ENCODE measurements at places on chromosomes 2 and 18.

- no peak for DNase-seq
Observed at GRCh38 chr2:178845566-178846457, 38.6 kb upstream of the TTN start.

DNA sequence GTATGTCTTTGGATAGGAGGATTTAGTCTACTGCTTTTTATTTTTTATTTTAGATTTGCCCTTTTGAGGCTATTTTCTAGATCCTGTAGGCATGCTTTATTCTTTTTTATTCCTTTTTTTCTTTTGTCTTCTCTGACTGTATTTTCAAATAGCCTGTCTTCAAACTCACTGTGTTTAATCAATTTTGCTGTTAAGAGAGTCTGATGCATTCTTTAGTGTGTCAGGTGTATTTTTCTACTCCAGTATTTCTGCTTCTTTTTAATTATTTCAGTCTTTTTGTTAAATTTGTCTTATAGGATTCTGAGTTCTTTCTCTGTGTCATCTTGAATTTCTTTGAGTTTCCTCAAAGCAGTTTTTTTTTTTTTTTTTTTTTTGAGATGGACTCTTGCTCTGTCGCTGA lies 113.5 kb downstream of the NAT8 start:
- DNase-seq = no peak

DNA sequence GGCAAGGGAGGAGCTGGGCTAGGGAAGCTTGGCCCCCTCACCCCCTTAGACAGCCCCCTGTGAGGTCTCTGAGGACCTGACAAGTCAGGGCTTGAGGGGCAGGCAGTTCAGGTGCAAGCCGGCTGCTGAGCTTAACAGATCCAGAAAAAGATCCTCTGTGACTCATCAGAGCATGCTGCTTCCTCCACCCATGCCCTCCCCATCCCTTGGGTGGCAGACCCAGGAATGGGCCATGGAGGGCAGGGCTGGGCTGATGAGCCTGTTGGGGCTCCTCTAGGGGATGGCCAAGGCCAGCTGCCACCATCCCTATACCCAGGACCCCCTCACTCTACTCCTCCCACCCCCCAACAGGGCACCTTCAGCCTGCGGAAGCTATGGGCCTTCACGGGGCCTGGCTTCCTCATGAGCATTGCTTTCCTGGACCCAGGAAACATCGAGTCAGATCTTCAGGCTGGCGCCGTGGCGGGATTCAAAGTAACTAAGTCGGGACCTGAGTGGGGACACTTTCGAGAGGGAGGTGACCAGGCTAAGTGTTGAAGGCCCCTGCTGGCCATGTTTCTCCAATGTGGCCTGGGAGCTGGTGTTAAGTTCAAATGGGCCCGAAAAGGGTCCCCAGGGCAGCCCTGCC lies 1.9 kb downstream of the SLC11A1 start:
- no peak for DNase-seq

- DNase-seq = no peak
Observed at GRCh38 chr2:40450796-40451430, 977 bp downstream of the SLC8A1 start.

DNA sequence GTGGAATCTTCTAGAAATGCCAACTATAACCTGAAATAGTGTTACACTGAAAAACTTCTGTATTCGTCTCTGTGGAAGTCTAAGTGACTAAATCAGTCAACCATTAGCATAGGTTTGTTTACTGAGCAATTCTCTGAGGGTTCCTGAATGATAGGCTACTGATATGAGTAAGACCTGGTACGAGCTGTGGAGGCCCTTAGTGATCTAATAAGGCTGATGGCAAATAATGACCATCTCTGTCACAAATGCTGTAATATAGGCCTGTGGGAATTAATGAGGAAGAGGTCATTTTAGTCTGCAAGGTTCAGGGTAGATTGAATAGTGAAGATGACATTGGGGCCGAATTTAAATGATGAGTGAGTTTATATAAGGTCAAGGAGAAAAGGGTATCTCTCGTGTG lies 82.5 kb downstream of the MGAT5 start:
- DNase-seq = no peak

DNA sequence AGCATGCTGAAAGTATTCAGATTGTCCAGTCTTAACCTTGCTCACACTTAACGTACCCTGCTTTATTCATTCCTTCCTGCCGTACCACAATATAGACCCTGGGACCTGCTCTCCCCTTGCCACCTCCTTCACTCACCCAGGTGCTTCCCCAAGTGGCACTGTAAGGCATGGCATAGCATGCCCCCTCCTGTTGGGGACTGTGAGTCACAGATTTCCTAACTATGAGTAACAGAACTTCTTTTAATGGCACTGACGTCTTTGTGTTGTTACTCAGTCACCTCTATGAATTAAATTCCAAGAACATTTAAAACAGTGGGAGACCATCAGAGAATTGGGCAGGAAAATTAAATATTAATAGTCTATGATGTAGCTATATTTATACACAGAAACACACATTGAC lies 117.2 kb downstream of the CTNNA2 start:
- DNase-seq = no peak

DNA sequence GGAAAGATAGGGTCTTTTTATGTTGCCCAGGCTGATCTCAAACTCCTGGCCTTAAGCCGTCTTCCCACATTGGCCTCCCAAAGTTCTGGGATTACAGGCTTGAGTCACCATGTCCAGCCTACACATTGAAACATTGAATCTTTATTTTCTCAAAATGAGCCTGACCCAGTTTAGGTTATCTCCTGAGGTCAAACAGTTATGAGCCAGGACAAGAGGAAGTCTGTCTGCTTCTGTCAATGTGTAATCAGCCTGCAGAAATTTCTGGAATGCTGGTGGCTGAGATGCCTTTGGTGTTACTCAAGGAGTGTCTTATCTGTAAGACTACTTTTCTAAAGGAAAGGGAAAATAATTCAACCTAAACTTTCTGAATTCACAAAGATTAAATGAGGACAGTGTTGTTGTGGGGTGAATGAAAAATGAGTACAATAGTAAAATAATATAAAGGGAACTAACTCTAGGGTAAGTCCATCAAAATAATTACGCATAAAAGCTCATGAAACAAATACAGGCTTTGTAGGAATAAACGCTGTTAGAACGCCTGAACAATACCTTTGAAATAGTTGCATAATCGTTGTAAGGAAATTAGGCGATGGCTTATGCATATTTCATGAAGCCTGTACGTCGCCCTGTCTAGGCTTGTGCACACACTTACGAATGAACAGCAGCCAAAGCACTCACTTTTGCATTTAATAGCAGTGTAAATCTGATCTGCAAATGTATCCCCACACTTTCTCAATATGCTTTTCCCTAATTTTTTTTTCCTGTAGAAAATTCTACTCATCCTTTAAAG lies 260.8 kb downstream of the RDH14 start:
- DNase-seq = no peak

GRCh38 chr2:132662732-132663131 lies 7.3 kb downstream of the LYPD1 start:
- DNase-seq = no peak

GRCh38 chr2:82839036-82839435 lies 1620.0 kb downstream of the SUCLG1 start:
- no peak for DNase-seq

GRCh38 chr18:4878480-4878879 lies 318.6 kb downstream of the AKAIN1 start:
- DNase-seq = no peak

GRCh38 chr2:63013438-63013837 lies 37.2 kb upstream of the OTX1 start:
- DNase-seq = no peak

GRCh38 chr2:185628985-185629384 lies 109.6 kb upstream of the FSIP2 start:
- no peak for DNase-seq
